ENCODE measurements at places on chromosomes 7 and 10.

- DNase-seq = no peak
These were observed 202.1 kb downstream of the HECW1 start for GRCh38 chr7:43314379-43315158.

GRCh38 chr7:154965014-154965413, 37.9 kb downstream of the PAXIP1 start:
- DNase-seq = no peak

GRCh38 chr10:111598433-111599059, 521.7 kb downstream of the ADRA2A start:
- peak; percentile 61 for DNase-seq

GRCh38 chr10:306007-306674, 170.9 kb downstream of the ZMYND11 start:
- no peak for DNase-seq

- DNase-seq = no peak
These were observed 9.2 kb downstream of the TBXAS1 start for GRCh38 chr7:139838276-139838675.

GRCh38 chr7:33781167-33781566, 124.2 kb upstream of the BMPER start:
- no peak for DNase-seq

DNA sequence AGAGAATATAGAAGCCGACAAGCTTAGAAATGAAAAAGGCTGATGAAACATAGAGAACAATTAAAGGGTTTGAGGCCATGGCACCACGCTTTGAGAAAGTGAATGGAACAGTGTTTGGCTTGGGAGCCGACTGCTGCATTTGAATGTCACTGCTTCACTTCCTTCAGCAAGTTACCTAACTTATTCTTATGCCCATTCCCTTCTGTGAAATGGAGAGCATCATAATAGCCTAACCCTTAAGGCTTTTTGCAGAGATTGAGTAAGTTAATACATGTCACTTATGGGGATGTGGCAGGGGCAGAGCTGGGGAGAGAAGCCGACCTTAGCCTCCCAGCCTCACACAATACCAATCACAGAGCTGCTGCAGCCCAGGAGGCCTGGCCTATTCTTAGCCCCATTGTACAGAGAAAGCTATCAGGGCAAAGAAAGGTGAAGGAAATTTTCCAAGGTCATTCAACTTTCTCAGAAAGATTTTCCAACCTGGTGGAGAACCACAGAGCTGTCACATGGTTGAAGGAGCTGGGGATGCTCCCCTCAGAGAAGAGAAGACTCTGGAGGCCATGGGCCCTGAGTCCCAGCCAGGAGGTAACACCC, 186.0 kb upstream of the GDF10 start:
- no peak for DNase-seq

- peak; percentile 50 for DNase-seq
These were observed 23.9 kb downstream of the DRGX start for GRCh38 chr10:49371967-49372366.

DNA sequence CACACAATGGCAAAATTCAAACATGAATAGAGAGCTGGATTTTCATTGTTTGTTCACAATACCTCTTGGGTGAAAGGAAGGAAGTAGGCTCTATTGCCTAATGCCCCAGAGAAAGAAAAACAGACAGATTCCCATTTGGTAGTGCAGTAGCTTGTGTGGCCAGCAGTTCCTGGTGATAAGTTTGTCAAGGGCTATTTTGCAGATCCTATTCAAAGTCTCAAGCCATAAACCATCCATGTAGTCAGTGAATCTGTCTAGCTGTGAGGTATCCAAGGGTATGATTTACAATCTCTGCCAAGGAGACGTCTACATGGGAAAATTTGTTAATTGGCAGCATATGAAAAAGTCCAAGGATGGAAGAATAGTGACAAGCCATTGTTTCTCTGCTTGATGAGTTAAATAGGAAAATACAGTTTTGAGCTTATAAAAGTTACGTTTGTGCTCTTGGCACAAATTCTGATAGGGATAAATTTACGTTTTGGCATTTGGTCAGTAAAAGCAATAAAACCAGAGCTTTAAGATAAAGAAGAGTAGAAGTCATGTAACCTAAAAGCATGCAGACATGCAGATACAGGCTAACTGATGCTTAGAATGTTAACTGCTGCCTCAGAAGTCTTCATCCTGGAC, 269.1 kb downstream of the GATA3 start:
- DNase-seq = no peak

DNA sequence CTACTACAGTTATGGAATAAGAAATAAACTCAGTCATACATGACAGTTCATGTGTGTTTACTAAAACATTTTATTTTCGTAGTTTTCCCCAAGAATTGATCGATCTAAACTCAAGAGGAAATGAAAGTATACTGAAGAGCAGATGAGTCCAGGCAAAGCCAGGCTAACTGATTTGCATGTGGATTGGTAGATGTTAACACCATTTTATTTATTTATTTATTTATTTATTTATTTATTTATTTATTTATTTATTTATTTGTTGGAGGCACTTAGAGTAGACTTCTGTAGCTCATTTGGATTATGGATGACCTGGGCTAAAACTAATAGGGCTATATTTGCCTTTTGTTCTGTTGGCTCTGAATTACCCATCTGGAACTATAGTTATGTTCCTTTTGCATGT, 68.5 kb upstream of the DKK1 start:
- no peak for DNase-seq

- DNase-seq = no peak
These were observed 66.1 kb downstream of the SHH start for GRCh38 chr7:155746188-155746587.

DNA sequence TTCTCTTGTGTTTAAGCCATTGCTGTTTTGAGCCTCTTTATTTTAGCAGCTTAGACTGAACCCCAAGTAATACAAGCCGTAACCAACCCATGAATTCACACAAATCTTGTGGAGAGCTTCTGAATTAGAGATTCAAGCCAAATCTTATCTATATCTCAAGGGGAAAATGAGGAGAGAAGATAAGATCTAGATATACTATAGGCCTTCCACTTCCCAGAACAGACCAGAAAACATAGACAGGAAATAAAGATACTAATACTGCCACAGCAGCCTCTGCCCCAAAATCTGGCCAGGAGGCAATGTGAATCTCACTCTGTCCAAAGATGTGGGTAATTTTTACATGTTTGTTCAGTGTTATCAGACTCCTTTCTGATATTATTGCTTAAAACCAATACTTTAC, 307.2 kb downstream of the PTEN start:
- DNase-seq = no peak

- no peak for DNase-seq
These were observed 363.3 kb upstream of the MBL2 start for GRCh38 chr10:53135897-53136253.

DNA sequence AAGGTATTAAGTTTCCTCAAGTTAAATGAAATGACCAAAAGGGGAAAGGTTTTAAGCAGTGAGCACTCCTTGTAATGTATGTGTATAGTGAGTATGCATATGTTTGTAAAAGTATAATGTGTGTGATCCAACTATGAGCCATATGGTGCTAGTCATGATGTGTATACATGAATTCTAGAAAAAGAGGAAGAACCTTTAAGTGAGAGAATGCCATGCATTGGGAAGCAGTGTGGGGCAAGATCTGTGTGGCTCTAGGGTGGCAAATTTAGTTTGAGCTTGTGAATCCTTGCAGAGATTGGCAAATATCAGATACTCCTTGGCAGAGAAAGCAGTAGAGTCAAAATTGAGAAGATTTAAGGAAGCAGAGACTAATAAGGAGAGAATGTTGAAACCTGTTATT, 435.0 kb downstream of the AUTS2 start:
- no peak for DNase-seq

DNA sequence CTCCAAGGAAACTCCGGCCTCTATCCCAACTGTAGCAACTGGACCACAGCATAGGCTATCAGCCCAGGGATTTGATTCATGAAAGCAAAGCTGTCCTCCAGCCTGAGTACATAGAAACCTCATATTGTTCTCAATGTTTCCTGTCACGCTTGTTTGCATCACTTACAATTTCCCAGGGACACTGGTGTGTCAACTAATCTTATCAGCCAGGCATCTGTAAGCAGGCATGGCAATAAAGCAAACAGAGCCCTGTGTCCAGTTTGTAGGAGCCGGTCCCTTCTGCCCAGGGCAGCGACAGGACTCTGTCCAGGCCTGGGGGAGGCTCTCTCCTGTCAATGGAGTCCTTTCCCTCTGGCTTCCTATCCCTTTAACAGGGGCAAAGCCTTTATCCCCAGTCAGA, 23.0 kb upstream of the CDHR3 start:
- DNase-seq = no peak

DNA sequence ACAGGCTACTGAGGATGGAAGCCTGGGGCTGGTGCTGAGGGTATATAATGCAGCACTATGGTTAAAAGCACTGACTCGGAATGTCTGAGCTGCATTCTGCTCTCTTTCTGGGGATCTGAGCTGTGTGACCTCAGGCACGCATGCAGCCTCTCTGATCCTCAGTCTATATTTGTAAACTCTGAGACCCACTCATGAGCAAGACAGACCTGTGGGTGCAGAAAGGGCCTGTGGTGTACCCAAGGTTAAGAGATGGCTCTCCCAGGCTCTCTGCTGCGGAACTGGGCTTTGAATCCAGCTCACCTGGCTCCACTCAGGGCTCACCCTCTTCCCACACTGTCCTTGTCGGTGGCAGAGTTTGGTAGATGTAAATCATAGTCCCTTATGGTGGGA, 89.9 kb downstream of the CHST15 start:
- no peak for DNase-seq

DNA sequence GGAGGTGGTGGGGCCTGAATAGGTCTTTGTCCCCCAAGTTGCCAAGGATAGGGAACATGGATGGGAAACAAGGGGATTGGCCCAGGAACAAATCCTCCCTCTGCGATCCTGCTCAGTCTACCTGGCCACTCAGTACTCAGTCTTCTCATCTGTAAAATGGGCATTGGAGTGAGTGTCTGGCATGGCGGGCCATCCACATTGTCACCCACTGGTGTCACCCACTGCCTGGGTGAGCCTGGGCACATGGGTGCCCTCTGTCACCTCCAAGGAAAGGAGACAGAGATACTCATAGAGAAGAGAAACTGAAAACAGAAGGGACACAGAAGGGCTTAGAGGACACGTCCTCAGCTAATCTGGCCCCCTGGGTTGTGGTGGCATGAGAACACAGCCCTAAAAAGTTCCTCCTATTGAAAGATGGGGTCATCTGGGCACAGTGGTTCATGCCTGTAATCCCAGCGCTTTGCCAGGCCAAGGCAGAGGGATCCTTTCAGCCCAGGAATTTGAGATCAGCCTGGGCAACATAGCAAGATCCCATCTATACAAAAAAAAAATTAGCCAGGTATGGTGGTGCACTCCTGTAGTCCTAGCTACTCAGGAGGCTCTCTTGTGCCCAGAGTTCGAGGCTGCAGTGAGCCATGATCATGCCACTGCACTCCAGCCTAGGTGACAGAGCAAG, 12.5 kb upstream of the TNRC18 start:
- no peak for DNase-seq

GRCh38 chr7:135248546-135248945, 14.9 kb downstream of the STRA8 start:
- no peak for DNase-seq

DNA sequence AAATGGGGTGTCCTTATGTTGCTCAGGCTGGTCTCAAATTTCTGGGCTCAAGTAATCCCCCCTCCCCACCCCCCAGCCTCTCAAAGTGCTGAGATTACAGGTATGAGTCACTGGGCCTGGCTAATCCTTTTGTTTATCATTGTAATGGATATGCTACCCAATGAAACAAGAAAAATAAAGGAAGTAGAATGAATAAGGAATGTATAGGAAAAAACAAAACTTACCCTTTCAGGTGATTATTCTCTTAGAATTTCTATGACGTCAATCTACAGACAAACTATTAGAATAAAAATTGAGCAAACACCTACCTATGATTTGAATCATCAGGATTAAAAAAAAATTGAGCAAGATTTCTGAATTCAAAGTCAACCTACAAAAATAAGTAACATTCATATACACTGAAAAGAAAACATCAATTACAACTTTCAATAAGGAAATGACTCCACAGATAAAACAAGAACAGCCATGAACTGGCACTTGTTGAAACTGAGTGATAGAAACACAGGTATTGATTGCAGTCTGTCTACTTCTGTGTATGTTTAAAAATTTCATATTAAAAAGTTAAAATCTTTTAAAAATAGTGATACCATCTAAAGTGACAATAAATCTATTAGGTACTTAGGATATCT, 12.2 kb downstream of the ADAM12 start:
- DNase-seq = no peak

DNA sequence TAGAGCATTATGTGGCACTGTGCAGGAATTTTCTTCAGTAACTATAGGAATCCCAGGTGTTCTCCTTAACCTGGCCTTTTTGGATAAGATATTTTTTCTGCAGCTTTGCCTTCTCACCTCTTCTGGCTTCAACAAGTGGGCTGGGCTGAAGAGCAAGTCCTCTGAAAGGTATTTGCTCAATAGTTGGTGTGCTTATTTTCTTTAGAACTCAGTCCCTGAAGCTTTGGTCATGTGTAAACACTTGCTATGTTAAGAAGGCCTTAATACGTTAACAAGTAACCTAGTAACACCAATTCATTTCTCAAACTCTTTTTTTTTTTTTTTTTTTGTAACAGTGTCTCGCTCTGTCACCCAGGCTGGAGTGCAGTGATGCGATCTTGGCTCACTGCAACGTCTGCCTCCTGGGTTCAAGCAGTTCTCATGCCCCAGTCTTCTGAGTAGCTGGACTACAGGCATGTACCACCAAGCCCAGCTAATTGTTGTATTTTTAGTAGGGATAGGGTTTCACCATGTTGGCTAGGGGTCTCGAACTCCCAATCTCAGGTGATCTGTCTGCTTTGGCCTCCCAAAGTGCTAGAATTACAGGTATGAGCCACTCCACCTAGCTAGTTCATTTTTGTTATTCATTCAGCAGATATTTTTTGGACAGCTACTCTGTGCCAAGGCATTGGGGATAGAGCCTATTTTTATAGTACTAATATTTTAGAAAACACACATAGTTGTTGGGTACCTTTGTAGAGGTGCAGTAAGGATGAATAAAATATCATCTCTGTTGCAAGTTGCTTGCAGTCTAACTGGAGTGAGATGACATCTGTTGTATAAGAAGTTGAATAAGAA, 164.6 kb downstream of the SND1 start:
- no peak for DNase-seq

GRCh38 chr7:55245271-55245723, 119.8 kb upstream of the LANCL2 start:
- DNase-seq = no peak

DNA sequence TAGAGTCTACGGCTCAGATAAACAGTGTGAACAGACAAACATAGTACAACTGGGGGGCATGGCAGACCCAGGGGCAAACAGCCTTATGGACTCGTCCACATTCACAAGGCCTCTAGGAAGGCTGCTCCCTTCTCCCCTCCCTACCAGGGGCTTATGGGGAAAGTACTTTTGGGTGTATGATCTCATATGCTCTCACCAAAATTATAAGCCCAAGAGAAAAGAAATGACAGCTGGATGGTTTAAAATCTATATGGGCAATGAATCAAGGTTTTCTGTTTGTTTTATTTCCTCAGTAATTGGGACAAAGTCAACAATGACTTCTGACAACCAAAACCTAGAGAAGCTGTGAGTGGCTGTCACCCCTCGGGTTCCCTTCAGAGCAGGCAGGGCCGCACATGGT, 144.4 kb downstream of the PKD1L1 start:
- no peak for DNase-seq

- DNase-seq = no peak
These were observed 253.6 kb downstream of the GRID1 start for GRCh38 chr10:86113044-86113443.

GRCh38 chr10:132391676-132392020, 5.4 kb upstream of the PWWP2B start:
- DNase-seq = no peak

All from RKO (cell line).